Stimulated activated CD8-positive, alpha-beta memory T cell treated with anti-CD3 and anti-CD28 coated beads, Interleukin-15, amount 100 ng/mL, for 24 hours (primary cell): ENCODE measurements at places on chromosomes 2 and 18.

- no peak for DNase-seq
These were observed 158.9 kb upstream of the BOD1L2 start for GRCh38 chr18:56988022-56988421.

GRCh38 chr18:23890589-23890988, 124.0 kb upstream of the TTC39C start:
- no peak for DNase-seq

DNA sequence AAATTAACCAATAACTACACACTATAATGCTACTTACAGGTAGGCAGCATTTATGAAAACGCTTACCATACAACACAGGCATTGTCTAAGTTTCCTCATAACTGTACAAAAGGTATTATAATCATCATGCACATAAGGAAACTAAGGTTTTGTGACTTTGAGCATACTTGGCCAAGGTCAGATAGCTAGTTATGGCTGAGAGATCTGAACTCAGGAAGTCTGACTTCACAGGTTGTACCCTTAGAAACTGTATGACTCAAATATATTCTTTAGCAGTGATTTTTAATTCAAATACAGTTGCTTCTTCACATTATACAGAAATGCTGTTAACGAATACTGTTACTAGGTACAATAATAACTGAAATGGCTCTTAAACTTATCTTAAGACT, 89.3 kb downstream of the TRIP12 start:
- no peak for DNase-seq

DNA sequence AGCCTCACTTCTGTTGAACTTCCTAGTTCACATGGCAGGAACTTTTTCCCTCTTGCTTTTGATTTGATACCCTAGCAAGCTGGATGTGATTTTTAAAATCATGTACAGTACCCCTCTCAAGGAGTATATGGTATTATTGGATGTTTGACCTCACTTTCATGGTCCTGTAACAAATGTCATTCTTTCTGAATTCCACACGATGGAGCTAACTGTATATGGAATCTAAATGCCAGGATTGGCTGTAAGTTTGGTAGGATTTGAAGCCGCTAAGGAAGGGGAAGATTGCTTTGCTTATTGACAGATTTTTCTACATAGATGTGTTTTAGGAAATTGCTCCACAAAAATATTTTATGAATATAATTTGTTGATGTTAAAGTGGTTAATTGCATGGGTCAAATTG, 18.3 kb downstream of the MAIP1 start:
- DNase-seq = no peak

GRCh38 chr2:9205963-9206948, at the start of gene ASAP2:
Gene ASAP2, plus strand, starts transcription at chr2:9206812. Its CDS starts 293 bp downstream, at chr2:9207105.
- DNase-seq = no peak

DNA sequence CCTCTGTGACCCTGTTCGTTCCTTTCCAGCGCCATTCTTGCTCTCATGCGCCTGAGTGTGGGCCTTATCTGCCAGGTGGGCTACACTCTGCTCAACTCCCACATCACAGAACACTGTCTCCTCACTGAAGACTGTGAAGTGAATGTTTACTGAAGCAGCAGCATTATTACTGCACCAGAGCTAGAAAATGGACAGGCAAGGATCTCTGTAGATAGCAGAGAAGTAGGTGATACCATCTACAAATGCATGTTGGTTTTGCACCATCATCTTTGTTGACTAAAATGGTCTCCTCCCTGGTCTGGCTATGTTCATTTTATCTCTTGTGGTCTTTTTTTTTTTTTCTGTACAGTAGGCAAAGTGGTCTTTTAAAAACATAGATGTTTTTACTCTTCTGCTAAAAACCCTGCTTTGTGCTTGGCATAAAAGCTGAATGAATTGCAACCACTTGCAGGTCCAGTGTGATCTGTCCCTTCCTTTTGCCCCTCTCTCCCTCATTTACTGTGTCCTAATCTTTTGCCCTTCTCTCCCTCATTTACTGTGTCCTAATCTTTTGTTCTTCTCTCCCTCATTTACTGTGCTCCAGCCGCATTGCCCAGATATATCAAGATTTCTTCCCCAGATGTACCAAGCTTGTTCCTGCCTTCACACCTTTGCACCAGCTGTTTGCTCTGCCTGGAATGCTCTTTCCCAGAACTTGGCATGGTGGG, 35.4 kb downstream of the BABAM2 start:
- DNase-seq = no peak

DNA sequence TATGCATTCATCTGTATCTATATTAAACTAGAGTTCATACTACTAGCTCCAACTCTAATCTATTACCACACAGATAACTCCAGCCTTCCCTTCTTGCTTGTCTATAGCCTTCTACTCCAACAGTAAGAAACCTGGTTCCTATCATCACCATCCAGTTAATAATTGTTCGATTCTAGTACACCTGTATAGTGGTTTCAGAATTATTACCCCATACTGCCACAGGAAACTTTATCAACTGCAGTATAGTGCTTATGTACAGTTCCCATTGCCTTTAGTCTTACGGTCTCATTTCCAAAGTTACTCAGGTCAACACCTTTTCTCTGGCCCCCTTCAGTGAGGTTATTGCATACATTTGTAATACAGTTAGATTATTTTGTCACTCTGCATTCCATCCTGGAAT, 14.5 kb downstream of the METTL8 start:
- DNase-seq = no peak
